ENCODE measurements at places on chromosomes 1 and 21.

DNA sequence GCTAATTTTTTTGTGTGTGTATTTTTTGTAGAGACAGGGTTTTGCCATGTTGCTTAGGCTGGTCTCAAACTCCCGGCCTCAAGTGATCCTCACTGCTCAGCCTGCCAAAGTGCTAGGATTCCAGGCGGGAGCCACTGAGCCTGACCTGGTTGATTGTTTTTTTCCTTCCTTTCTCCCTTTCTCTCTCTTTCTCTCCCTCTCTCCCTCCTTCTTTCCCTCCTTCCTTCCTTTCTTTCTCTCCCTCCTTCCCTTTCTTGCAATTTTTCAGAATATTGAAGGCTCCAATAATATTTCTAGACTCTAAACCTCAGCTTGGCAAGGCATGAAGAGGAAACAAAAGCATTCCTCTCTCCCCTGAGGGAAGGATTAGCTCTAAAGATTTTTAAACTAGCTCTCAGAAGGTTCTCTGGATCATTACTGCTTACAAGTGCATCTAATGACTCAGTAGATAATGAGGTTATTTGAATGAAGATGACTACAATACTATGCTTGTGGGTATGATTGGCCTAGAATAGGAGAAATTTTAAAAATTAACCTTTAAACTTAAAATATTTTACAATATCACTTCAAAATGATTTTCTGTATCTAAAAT, 68.5 kb upstream of the GADD45A start:
- no peak overlapping the region for H3K27ac ChIP-seq
- no peaks in the 10 kb centered on the region for H3K36me3 ChIP-seq
- no peaks in the 10 kb centered on the region for H3K27me3 ChIP-seq

DNA sequence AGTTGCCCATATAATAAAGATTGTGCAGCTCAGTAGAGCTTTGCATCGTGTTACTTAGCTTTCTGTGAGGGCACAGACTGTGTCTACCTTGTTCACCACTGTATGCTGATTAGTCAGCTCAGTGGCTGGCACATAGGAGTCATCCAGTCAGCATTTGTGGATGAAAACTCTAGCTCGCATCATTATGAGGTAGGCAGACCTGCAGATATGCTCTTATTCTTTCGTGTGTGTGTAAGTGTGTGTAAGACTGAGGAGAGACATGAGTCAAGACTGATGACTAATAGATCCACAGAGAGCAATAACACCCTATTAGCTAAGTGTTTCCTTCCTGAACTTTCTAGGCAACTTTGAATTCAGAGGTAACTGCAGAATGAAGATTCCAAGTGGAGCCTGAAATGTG, 17.1 kb downstream of the TTF2 start:
- no peaks in the 10 kb centered on the region for H3K4me1 ChIP-seq
- no peak overlapping the region for H3K27ac ChIP-seq

GRCh38 chr1:28830814-28831213, 18.8 kb downstream of the OPRD1 start:
- peaks cover 16% of the 10 kb centered on the region for H3K27me3 ChIP-seq
- H3K27ac ChIP-seq = no peak overlapping the region
- ATAC-seq = no peak
- no peak overlapping the region for H3K4me3 ChIP-seq
- H3K36me3 ChIP-seq = no peaks in the 10 kb centered on the region
- H3K4me1 ChIP-seq = no peaks in the 10 kb centered on the region

- no peak overlapping the region for H3K27ac ChIP-seq
- no peaks in the 10 kb centered on the region for H3K27me3 ChIP-seq
- H3K4me1 ChIP-seq = peaks cover 9% of the 10 kb centered on the region
- H3K4me3 ChIP-seq = no peak overlapping the region
- H3K36me3 ChIP-seq = peaks cover 30% of the 10 kb centered on the region
Observed at GRCh38 chr1:202596638-202597037, 113.6 kb downstream of the SYT2 start.

DNA sequence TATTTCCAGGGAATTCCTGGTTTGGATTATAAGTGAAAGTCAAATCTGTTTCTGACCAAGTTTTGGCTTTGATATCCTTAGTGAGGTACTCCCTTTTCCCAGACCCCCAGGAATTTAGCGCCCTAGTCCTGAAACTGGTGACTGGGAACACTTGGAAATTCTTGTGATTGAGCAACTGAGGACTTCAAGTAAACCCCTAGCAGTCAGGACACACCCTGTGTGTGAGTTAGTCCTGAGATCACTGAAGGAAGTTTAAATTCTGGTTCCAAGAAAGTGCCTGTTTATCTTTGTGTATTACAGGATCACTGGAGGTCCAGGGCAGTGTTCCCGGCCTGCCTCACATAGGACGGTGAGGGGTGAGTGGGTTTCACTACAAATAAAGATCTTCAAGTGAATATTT, 95.1 kb upstream of the F3 start:
- H3K27me3 ChIP-seq = no peaks in the 10 kb centered on the region
- ATAC-seq = peak; percentile 83
- H3K27ac ChIP-seq = peak overlapping the region; percentile 52
- no peak overlapping the region for H3K4me3 ChIP-seq
- no peaks in the 10 kb centered on the region for H3K36me3 ChIP-seq
- H3K4me1 ChIP-seq = peaks cover 6% of the 10 kb centered on the region

DNA sequence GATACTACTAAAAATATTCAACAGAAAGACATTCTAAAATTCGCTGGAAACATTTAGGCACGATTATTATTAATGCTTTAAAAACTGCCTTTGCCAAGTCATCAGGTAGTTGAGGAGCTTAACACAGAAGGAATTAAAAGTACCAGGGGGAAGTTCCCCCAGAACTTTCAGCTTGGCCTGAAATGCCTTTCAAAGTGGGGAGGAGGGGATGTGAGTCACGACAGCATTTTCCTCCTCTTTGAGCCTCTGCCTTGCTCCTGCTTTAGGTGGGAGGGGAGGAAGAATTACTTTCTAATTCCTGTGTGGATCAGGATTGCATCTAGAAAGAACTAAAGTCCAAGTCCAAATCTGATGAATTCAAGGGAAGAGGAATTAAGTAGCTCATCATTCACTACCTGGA, 183.7 kb downstream of the CLIC6 start:
- no peaks in the 10 kb centered on the region for H3K27me3 ChIP-seq
- H3K36me3 ChIP-seq = no peaks in the 10 kb centered on the region
- H3K4me1 ChIP-seq = no peaks in the 10 kb centered on the region
- H3K27ac ChIP-seq = no peak overlapping the region

DNA sequence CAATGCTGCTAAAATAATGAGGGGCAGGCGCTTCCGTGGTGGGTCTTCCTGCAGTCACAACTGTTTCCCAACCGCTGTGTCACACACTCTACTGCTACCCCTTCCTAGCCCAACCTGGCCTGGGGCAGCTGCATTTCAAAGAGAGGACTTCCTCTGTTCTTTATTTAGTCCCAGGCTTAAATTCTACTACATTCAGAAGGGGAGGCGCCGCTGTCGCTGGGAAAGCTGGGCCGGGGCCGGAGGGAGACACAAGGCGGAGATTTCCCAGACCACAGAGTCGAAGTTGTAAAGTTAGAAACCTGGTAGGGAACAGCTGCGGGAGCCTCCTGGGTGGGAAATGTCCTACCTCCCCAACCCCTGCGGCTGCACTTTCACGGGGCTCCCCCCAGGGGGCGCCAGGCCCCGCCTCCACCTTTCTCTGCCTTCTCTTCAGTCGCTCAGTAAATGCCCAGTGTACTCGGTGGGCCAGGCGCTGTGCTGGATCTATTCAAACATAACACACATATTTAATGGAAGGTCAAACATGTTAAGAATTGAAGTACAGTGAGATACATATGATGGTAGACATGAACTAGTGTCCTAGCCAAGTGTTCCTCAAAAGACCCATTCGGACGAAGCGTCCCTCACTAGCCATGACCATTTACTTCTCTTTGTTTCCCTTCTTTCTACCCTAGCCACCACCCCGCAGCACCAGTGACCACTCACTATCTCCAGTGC, 23.1 kb downstream of the DYRK3 start:
- peaks cover under 1% of the 10 kb centered on the region for H3K4me1 ChIP-seq
- ATAC-seq = no peak
- H3K27me3 ChIP-seq = peaks cover 6% of the 10 kb centered on the region
- no peak overlapping the region for H3K27ac ChIP-seq
- H3K36me3 ChIP-seq = no peaks in the 10 kb centered on the region

DNA sequence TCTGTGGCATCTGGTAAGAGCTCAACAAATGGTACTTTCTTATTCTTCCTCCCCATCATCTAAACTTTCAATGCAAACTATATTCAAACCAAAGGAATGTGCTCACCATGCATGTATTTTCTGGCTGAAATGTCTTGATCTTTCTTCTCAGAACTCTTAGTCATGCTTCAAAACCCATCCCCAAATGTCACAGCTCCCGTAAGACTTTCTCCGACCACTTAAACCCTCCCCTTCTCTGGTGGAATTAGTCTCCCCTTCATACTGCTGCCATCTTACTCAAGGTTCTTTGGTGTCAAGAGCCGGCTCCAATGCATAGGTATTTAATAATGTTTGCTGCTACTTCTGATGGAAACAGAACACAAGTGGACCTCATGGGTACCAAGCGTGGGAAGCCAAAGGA, 538.1 kb downstream of the MATN1 start:
- no peaks in the 10 kb centered on the region for H3K36me3 ChIP-seq
- H3K27me3 ChIP-seq = peaks cover 33% of the 10 kb centered on the region
- no peak overlapping the region for H3K4me3 ChIP-seq
- H3K27ac ChIP-seq = no peak overlapping the region
- peaks cover 4% of the 10 kb centered on the region for H3K4me1 ChIP-seq
